ENCODE measurements at places on chromosomes 11 and 22. TPM values are rescaled to one million over a fixed set of nuclear protein-coding genes. Genes with fewer than 3 reads are reported as not detected.

The SLC6A5 gene
- not detected for total RNA-seq

The LMO2 gene
- 15.1 TPM for total RNA-seq

The LZTR1 gene
- total RNA-seq = 34.2 TPM

The TPBGL gene
- total RNA-seq = not detected

The RBM4B gene
- 26.7 TPM for total RNA-seq

The VPREB1 gene
- 0.18 TPM for total RNA-seq

The C22orf15 gene
- 0.66 TPM for total RNA-seq

The KDM4D gene
- 1.4 TPM for total RNA-seq

The CRYBA4 gene
- not detected for total RNA-seq

The OR6T1 gene
- not detected for total RNA-seq

The PHLDB1 gene
- 52.5 TPM for total RNA-seq

The OR4C45 gene
- not detected for total RNA-seq

The GAL3ST3 gene
- 0.80 TPM for total RNA-seq
